ENCODE measurements at places on chromosomes 2 and 18. TPM values are rescaled to one million over a fixed set of nuclear protein-coding genes. Genes with fewer than 3 reads are reported as not detected.
A peak's percentile ranks its signal among the peaks of the same experiment; 100 is the strongest.

Gene FBLN7
- 2.0 TPM for total RNA-seq

GRCh38 chr18:62425465-62426190 lies 97.2 kb upstream of the ZCCHC2 start:
- DNase-seq, result peak; percentile 89

- DNase-seq, result no peak
These were observed 40.1 kb upstream of the GALR1 start for GRCh38 chr18:77209587-77209986.

GRCh38 chr2:219632760-219633105 lies 5.3 kb downstream of the SLC4A3 start:
- peak; percentile 33 for DNase-seq

GRCh38 chr2:28588292-28588670 lies 92.4 kb downstream of the PLB1 start:
- DNase-seq, result no peak

DNA sequence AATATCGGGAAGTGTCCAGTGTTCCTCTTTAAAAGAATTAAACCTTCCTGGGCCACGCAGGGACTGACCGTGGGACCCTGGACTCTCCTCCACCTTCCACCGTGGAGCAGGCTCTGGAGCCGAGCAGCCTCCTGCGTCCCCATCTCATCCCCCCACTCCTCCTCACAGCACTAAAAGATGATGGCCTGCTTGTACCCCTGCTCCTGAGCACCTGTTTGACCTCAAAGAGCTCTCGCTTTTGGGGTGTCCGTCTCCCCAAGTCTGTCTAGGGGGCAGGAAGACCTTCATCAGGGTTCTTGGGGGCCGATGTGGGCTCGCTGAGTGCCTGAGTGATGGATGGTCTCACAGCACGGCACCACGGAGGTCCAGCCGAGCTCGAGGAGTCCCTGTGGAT lies 1.2 kb upstream of the SDC1 start:
- DNase-seq, result peak; percentile 6

- no peak for DNase-seq
These were observed 7.0 kb downstream of the ERLEC1 start for GRCh38 chr2:53793821-53794220.

Gene EGR4
- not detected for total RNA-seq

Gene TMEM247
- not detected for total RNA-seq

Gene FOXD4L1
- total RNA-seq, result not detected

GRCh38 chr18:62164855-62165487 lies 21.9 kb downstream of the PIGN start:
- DNase-seq, result no peak

GRCh38 chr2:58749041-58749440 lies 507.9 kb upstream of the FANCL start:
- no peak for DNase-seq

DNA sequence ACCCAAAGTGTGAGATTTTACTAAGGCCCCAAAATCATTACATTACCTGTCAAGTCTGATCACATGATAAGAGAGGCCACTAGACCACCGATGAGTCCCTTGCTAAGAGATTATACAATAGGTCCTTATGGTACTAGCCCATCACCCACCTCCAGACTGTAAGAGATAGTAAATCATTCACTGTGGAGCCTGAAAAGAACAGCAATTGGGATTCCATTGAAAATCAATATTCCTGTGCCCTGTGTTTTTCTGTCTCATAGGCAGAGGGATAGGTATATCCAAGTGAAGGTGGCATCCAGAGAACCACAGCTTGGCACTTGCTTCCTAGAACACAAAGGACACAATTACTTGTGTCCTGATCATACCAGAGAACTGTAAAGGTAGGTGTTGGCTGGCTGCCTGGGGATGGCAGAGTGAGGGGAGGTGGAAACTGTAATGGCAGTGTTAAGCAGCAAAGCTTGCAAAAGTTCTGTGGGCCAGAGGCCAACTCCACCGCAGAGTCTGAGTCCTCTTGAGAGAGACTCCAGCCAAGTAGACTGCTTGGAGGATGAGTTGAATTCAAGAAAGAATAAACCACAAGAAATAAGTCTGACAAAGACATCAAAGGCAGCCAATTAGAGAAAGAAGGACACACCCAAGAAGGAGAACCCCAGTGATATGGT lies 102.0 kb upstream of the PIEZO2 start:
- DNase-seq, result no peak

Gene HOXD13
- total RNA-seq, result not detected

DNA sequence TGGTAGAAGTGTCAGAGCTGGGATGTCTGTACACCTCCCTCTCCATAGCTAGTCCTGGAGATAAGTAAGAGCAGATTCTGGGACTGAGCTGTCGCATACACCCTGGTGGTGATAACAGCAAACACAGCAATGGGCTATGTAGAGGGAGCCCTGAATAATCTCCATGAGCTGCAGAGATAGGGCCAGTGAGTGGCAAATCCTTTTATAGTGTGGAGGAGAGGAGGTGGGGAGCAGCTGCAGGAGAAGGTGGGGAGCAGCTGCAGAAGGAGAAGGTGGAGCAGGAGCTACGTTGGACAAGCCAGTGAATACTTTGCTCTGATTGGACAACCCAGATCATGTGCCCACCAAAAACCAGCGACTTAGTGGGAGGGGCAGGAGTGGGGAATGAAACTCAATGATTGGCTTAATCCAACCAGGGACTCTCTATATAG lies 85.5 kb downstream of the TMEM247 start:
- peak; percentile 66 for DNase-seq

DNA sequence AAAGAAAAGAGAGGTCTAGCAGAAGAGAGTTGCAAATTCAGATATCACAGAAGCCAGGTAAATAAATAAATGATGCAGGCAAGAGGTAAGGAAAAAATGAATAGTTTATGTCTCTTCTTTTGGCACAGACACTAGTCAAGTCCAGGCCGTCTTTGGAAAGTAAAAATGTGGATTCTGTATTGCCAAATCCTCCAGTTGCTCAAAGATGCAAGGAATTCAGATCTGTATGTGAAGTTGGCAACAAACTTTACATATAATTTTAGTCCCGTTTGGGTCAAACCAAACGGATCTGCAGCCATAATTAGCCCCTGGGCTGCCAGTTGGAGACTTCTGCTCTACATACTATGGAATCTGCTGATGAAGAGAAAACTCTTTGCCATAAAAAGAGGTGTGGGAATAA lies 200.5 kb upstream of the RND3 start:
- DNase-seq, result no peak

- no peak for DNase-seq
These were observed 74.6 kb upstream of the ZFP36L2 start for GRCh38 chr2:43300781-43301583.

DNA sequence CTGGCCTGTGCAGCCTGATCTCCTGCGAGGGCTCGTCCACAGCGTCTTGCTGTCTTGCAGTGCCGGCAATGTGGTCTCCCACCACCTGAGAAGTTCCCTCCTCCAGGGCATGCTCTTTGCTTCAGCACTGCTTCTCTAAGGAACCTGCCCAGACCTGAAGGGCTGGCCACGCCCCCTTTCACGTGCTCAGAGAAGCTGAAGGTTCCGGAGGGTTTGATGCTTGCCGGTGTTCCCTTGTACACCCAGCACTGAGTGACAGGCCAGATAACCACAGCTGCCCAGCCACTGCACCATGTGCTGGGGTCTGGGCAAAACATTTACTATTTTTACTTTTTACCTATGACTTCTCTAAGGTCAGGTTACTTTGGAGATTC lies 1.7 kb upstream of the POLR2D start:
- DNase-seq, result peak; percentile 64

DNA sequence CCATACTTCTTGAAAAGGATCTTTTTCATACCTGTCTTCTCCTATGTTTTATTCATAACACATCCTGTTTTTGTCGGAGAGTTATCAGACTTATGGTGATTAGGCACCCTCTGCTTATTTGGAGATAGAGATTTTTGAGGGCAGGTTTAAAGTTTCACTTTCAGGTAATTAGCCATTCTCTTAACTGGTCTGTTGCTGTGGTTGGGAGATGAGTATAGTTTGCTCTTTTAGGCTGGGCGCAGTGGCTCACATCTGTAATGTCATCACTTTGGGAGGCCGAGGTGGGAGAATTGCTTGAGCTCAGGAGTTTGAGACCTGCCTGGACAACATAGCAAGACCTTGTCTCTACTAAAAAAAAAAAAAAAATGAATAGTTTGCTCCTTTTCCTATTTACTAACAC lies 25.3 kb downstream of the SFTPB start:
- DNase-seq, result no peak

- no peak for DNase-seq
These were observed 100.4 kb downstream of the ACOXL start for GRCh38 chr2:110832740-110833139.

Gene ATIC
- total RNA-seq, result 42.1 TPM

DNA sequence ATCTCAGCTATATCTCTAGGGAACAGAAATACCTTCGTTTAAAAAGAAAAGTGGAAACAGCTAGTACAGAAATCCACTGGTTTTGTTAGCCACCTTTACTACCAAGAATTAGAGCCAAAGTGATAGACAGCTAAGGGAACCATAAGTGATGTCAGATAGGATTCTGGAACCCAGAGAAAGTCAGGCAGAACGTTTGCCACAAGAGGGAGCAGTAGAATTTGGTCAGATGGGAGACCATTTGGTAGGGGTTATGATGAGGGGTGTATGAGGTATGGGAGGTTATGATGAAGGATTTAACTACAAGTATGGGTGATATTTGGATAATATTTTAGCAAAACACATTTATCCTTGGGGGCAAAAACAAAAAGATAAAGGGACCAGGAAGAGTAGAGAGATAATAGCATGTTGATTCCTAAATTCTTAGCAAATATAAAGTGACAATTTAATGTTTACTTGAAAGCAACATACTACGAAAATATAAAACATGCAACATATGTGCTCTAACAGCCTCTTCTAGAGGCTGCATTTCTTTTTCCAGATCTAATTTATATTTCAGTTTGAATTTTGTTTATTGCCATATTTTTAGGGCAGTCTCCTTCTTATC lies 3.3 kb downstream of the SLC8A1 start:
- no peak for DNase-seq

DNA sequence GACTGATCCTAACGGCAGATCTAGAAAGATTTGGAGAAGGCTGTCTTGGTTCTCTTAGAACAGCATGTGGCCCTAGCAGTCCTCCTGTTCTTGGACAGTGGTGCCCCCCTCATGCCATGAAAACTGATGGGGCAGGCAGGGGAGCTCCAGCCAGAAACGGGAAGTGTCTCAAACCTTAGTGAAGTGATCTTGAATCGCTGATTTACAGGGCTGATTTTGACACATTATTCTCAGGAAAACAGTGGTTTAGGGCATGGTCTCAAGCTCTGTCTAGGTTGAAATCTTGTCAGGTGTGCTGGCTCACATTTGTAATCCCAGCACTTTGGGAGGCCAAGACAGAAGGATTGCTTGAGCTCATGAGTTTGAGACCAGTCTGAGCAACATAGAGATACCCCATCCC lies 37.8 kb downstream of the SRSF7 start:
- DNase-seq, result no peak

Gene SLC30A3
- 9.0 TPM for total RNA-seq

Gene GALR1
- total RNA-seq, result 0.04 TPM

DNA sequence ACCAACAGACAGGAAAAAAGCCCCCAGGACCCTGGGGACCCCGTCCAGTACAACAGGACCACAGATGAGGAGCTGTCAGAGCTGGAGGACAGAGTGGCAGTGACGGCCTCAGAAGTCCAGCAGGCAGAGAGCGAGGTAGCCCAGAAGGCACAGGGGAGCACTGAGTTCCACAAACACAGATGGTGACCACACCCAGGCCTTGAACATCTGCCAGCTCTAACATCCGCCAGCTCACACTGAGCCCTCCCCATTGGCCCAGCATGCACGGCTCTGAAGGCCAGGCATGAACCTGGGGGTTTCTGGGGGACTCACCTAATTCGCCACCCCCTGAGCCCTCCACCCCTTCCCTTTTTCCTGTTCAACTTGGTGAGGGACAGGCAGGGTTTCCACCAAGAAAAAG lies 25.6 kb upstream of the PRLH start:
- DNase-seq, result peak; percentile 80

Gene EFEMP1
- 28.9 TPM for total RNA-seq

Gene FAM110C
- 6.1 TPM for total RNA-seq

GRCh38 chr2:26471766-26472706 lies 5.9 kb downstream of the OTOF start:
- no peak for DNase-seq

GRCh38 chr2:234414596-234414995 lies 82.3 kb downstream of the ARL4C start:
- no peak for DNase-seq

DNA sequence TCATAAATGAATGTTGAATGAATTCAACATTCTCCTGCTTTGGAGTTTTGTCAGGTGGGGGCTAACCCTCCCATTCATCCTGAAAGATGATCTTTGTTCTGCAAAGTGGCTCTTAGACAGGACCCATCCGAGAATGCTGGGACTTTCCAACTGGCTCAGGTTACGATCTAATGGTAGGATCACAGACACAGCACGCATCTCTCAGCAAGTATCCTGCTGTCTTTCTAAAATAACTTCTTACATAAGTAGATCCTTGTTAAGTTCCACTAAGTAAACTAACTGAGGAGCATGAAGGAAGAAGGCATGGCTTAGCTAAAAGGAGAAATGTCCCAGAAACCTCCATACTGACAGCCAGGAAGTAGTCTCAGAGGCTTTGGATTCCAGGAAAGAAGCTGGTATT lies 23.7 kb downstream of the CYP27A1 start:
- no peak for DNase-seq

DNA sequence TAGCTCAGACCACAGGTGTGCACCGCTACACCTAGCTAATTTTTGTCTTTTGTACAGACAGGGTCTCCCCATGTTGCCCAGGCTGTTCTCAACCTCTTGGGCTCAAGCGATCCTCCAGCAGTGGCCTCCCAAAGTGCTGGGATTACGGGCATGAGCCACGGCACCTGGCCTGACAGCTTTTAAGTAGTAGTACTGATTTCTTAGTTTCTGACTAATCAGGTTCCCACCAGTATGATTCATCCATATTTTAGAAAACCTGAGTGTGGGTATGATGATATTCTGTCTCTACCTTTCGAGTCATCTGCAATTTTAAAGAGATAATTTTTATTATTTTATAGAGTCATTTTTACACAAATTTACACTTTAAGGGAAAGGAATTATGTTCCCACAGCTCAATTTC lies 46.4 kb upstream of the GULP1 start:
- DNase-seq, result no peak

Gene SOCS6
- total RNA-seq, result 29.6 TPM

- no peak for DNase-seq
These were observed 4.9 kb upstream of the ST3GAL5 start for GRCh38 chr2:85893428-85894258.

DNA sequence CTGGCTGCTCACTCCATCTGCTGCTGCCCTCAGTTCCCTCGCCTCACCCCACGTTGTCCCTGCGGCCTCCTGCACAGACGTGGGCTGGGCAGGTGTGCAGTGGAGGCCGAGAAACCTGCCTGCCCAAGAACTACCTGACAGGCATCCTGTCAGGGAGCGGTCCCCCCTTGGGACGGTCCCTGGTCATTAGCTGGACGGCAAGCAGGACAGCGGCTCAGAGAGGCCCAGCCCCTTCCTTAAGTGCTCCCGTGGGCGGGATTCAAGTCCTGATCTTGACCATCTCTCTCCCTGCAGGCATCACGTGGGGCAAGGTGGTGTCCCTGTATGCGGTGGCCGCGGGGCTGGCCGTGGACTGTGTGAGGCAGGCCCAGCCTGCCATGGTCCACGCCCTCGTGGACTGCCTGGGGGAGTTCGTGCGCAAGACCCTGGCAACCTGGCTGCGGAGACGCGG lies 11.3 kb downstream of the BOK start:
- peak; percentile 54 for DNase-seq

Gene NFATC1
- total RNA-seq, result 21.2 TPM

Gene STPG4
- total RNA-seq, result not detected

- DNase-seq, result no peak
These were observed 23.5 kb upstream of the GNAL start for GRCh38 chr18:11665587-11665986.

- DNase-seq, result no peak
These were observed 108.3 kb downstream of the NFATC1 start for GRCh38 chr18:79504034-79504433.

Gene DLGAP1
- 0.35 TPM for total RNA-seq

Gene GNAL
- 2.9 TPM for total RNA-seq

Gene EFR3B
- 4.3 TPM for total RNA-seq

All from heart left ventricle (tissue), 16 donors.